Chondrocyte (in vitro differentiated cells): ENCODE measurements at places on chromosomes 7 and 10.

- no peak for DNase-seq
- H3K4me1 ChIP-seq, result peaks cover 23% of the 10 kb centered on the region
- H3K27ac ChIP-seq, result peak overlapping the region; percentile 92
- peak overlapping the region; percentile 61 for H3K4me3 ChIP-seq
These were observed 194.4 kb upstream of the IMMP2L start for GRCh38 chr7:111756687-111757178.

DNA sequence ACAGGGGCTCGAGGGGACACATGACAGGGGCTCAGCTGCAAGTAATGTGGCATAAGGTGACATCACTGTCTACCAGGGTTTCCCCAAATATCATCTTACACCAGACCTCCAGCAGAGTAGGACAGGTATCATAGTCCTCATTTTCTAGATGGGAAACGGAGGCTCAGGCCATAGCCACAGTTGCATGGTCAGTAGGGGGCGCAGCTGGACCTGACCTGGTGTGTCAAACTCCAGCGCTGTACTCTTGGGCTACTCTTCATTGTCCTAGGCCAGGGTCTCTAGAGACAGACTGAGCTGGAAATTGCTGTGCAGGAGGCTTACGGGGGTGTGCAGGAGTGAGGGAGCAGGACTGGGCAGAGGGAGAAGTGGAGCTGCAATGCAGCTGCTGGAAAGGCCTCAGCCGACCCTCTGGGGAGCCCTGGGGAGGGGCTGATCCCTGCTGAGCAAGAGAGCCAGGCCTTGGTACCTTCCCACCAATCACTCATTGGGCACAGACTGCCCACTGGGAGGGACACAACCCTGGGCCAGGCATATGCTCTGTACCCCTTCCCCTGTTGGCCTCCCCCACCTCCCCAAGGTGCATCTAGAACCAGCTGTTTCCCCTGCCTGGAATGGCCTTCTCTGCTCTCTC, 89.9 kb downstream of the CDH23 start:
- H3K36me3 ChIP-seq, result peaks cover 5% of the 10 kb centered on the region
- no peak for DNase-seq
- no peaks in the 10 kb centered on the region for H3K4me1 ChIP-seq
- no peak overlapping the region for H3K4me3 ChIP-seq
- no peak overlapping the region for H3K27ac ChIP-seq
- peaks cover 48% of the 10 kb centered on the region for H3K27me3 ChIP-seq

- H3K27ac ChIP-seq, result no peak overlapping the region
- H3K4me1 ChIP-seq, result peaks cover 7% of the 10 kb centered on the region
- H3K4me3 ChIP-seq, result no peak overlapping the region
- H3K36me3 ChIP-seq, result no peaks in the 10 kb centered on the region
These were observed 348.9 kb downstream of the DNAJB6 start for GRCh38 chr7:157685430-157686284.

DNA sequence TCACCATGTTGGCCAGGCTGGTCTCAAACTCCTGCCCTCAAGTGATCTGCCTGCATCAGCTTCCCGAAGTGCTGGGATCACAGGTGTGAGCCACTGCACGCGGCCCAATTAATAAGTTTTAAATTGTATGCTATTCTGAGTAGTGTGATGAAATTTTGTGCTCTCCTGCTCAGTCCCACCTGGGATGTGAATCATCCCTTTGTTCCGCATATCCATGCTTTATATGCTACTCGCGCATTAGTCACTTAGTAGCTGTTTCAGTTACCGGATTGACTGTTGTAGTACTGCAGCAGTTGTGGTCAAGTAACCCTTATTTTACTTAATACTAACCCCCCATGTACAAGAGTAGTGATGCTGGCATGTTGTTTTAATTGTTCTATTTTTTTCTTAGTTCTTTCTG, 47.3 kb upstream of the OIT3 start:
- H3K27ac ChIP-seq, result peak overlapping the region; percentile 12
- H3K36me3 ChIP-seq, result peaks cover under 1% of the 10 kb centered on the region
- no peak overlapping the region for H3K4me3 ChIP-seq
- DNase-seq, result no peak

DNA sequence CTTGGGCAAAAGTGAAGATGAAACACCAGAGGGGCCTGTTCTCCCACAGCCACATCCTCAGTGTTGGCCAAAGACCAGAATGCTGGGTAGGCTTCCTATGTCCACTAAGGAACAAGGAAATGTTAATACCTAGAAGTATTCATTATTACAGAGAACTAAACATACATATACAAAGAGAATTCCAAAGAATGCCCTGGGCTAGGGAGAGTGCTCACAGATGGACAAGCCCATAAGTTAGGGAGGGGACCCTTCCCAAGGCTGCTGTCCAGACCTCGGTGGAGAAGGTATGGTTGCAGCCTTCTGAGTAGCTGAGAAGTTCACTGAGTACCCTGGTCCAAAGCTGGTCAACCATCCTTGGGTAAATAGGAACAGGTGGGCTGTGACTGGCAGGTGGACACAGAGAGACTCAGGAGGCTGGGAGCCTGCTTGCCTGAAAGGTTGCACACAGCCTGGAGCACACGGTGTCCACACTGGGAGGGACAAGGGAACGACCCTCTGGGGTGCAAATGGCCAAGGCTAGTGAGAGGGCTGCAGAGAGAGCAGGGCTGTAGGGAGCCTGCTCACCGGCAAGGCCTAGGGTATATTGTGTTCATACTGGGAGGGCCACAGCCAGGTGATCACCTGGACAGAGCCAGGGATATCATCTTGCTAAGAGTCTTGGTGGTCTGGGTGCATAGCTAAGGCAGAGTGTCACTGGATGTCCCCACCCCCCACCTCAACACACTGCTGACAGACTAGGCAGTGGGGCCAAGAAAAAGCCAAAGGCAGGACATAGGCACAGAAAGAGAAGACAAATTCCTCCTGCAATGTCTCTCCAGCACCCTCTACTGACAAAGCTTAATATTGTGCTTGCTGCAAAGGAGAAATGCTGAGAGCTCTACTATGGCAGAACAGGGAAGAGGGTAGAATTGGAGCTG, 40.3 kb downstream of the CPVL start:
- H3K4me3 ChIP-seq, result no peak overlapping the region
- H3K27ac ChIP-seq, result no peak overlapping the region
- no peak for DNase-seq
- H3K4me1 ChIP-seq, result peaks cover 5% of the 10 kb centered on the region
- H3K36me3 ChIP-seq, result no peaks in the 10 kb centered on the region
- H3K27me3 ChIP-seq, result no peaks in the 10 kb centered on the region

DNA sequence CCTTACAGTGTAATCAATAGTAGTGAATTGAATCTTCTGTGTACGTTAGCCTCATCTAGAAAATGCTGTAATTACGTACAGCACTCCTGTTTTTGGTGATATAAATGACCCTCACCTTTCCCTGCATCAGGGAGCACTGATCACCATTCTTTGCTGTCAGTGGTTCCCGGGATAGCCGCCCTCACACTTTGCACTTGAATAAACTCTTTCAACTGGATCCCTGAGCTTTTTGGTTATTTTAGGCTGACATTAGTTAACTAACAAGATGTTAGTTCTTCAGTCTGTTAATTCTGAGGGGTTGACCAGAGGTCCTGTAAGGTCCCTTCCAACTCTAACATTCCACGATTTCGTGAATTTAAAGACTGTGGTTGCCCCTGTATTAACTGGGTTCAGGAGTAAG, 23.4 kb upstream of the ZC3HAV1 start:
- peaks cover 18% of the 10 kb centered on the region for H3K4me1 ChIP-seq
- H3K4me3 ChIP-seq, result peak overlapping the region; percentile 85
- no peak for DNase-seq
- H3K36me3 ChIP-seq, result no peaks in the 10 kb centered on the region
- H3K27me3 ChIP-seq, result peaks cover 9% of the 10 kb centered on the region
- H3K27ac ChIP-seq, result peak overlapping the region; percentile 96

DNA sequence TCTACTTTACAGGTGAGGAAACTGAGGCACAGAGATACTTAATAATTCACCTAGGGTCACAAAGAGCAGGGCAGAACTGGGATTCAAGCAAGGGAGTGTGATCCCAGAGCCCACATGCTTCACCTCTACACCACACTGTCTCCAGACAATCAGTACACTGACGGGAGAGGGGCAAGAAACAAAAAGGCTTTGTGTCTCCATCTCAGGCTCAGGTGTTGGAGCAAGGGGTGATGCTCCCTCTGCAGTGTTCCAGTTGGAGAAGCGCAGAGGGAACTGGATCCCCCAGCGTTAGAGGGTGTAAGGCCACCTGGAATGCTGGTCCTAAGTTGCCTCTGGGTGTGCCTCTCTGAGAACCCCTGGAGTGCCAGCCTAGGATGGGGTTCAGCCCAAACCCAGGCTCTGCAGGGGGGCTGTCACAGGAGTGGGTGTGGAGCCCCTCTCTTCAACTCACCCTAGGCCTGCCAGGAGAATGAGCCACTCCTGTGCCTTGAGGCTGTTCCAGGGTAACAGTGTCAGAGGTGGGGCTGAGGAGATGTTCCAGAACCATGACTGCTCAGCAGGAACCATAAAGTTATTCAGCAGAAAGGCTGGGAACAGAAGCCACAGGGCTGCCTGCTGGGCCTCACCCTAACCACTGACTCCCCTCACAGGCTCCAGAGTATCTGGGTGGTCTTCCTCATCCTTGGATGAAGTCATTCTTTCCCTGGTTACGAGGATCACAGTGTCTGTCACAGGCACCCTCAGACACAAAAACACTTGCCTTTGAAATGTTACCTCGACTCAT, 5.5 kb downstream of the RBP4 start:
- no peak for DNase-seq
- H3K36me3 ChIP-seq, result no peaks in the 10 kb centered on the region
- H3K27me3 ChIP-seq, result no peaks in the 10 kb centered on the region
- peaks cover 17% of the 10 kb centered on the region for H3K4me1 ChIP-seq

GRCh38 chr10:104472957-104473745, 119.5 kb downstream of the CFAP58 start:
- H3K27me3 ChIP-seq, result peaks cover 10% of the 10 kb centered on the region
- peaks cover 8% of the 10 kb centered on the region for H3K4me1 ChIP-seq
- no peaks in the 10 kb centered on the region for H3K36me3 ChIP-seq

DNA sequence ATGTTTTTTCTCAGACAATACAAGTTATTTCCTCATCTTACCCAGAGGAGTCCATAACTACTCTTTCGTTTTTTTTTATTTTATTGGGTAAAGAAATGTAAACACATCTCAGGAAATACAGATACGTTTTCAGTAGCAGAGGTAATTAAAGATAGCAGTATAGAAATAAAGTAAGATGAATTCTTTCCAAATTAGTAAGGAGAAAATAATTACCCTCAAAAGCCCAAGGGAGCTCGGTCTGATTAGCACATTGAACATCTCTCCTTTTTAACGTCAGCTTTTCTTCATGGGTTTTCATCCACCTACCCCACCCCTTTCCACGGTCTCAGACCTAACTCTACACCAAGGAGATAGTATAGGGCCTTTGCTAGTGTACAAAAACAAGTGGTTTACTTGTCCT, 294.2 kb downstream of the GRID1 start:
- H3K27me3 ChIP-seq, result peaks cover 9% of the 10 kb centered on the region
- H3K4me1 ChIP-seq, result no peaks in the 10 kb centered on the region
- no peak for DNase-seq
- no peak overlapping the region for H3K4me3 ChIP-seq

DNA sequence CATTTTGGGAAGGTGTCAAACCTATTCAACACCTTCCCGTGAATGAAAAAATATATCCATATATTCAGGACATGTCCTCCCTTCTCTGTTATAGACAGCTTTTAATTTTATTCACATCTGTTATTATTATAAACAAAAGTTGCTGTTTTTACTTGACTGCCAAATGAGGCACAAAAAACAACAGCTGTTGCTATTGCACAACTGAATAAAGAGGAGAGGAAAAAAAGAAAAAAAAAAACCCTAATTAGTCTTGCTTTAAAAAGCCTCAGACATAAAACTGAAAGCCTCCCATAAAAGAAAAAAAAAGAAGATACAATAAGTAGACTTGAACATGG, 153.4 kb downstream of the BMPER start:
- H3K4me3 ChIP-seq, result no peak overlapping the region
- H3K27me3 ChIP-seq, result no peaks in the 10 kb centered on the region
- no peak overlapping the region for H3K27ac ChIP-seq

DNA sequence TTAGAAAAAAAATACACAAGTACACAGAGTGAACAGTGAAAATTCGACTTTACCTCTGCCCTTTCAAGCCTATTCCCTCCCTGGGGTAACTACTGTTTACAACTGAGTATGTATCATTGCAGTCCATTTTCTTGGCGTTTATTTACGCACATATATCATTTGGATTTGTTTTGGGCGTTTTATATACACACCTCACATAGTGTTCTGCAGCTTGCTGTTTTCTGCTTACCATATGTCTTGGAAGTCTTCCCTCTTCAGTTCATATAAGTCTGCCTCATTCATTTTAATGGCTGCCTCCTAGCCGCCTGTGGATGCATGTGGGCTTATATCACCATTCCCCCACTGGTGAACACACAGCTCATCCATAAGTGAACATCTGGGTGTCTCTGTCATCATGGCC, 41.6 kb upstream of the COL13A1 start:
- peaks cover 37% of the 10 kb centered on the region for H3K4me1 ChIP-seq
- no peak overlapping the region for H3K27ac ChIP-seq
- H3K4me3 ChIP-seq, result no peak overlapping the region
- no peaks in the 10 kb centered on the region for H3K36me3 ChIP-seq

- H3K4me1 ChIP-seq, result peaks cover 29% of the 10 kb centered on the region
- no peak for DNase-seq
- H3K4me3 ChIP-seq, result no peak overlapping the region
- peaks cover 14% of the 10 kb centered on the region for H3K36me3 ChIP-seq
- no peaks in the 10 kb centered on the region for H3K27me3 ChIP-seq
These were observed 57.2 kb downstream of the ADAM12 start for GRCh38 chr10:126331101-126331500.

DNA sequence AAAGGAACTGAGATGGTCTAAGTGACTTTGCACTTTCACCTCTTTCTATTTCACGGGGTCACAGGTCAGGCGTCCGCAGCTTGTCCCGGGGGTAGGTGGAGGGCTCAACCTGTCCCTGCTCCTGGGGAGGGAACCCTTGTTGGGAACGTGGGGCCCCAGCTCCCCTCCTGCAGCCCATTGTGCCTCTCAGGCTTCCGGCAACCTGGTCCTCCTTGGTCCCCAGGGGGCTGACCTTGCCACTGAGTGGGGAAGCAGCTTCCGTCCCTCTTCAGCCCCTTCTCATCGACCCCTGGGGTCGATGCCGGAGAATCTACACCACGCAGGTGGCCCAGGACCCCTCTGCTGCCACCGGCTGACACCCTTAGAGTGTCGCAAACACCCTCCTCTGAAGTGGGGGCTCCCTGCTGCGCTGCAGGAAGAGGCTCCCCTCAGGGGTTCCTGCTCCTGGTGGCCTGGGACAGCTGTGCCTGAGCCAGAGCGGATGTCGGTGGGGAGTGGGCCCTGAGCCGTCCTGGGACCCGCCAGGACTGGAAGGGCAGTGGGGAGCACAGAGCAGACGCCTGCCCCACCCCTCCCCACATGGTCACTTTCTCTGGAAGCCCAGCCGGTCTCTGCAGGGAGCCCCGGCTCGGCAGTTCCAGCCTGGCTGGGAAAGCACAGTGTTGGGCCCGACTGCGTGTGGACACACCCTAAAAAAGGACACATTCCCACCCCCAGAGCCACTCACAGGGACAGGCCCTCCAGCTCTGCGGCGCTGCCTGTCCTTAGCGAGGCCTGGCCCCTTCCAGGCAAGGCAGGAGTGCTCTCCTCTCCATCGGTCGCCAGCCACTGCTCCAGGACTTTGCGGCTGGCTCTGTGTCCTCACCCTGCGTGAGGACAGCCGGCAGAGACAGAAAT, 357.5 kb upstream of the SHH start:
- peaks cover 1% of the 10 kb centered on the region for H3K36me3 ChIP-seq
- H3K4me1 ChIP-seq, result no peaks in the 10 kb centered on the region
- H3K4me3 ChIP-seq, result no peak overlapping the region
- DNase-seq, result no peak

- no peaks in the 10 kb centered on the region for H3K27me3 ChIP-seq
- no peak overlapping the region for H3K27ac ChIP-seq
- H3K4me3 ChIP-seq, result no peak overlapping the region
- H3K4me1 ChIP-seq, result peaks cover 15% of the 10 kb centered on the region
- no peaks in the 10 kb centered on the region for H3K36me3 ChIP-seq
- DNase-seq, result no peak
These were observed 22.1 kb downstream of the HKDC1 start for GRCh38 chr10:69242040-69242851.
